DMS 273 treated with DMSO at 0.1 percent for 48 hours (cell line): ENCODE measurements at places on chromosomes 5 and 9.

DNA sequence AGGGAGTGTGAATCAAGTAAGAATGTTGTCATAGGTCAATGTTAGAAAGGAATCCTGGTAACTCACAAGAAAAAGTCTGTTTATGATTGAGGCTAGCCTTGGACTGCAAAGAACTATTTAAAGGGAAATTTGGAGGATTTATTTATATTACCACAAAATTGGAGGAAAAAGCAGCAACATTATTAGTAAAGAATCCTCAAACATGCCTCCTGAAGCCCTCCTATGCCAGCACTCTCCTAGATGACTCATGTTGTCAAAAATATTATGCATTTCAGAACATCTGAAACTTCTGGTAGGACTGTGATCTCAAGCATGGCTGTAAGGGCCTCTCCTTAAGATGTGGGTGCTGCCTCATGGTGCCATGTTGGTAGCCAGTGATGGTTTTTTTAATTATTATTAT lies 628.5 kb downstream of the CHSY3 start:
- no peak for DNase-seq

DNA sequence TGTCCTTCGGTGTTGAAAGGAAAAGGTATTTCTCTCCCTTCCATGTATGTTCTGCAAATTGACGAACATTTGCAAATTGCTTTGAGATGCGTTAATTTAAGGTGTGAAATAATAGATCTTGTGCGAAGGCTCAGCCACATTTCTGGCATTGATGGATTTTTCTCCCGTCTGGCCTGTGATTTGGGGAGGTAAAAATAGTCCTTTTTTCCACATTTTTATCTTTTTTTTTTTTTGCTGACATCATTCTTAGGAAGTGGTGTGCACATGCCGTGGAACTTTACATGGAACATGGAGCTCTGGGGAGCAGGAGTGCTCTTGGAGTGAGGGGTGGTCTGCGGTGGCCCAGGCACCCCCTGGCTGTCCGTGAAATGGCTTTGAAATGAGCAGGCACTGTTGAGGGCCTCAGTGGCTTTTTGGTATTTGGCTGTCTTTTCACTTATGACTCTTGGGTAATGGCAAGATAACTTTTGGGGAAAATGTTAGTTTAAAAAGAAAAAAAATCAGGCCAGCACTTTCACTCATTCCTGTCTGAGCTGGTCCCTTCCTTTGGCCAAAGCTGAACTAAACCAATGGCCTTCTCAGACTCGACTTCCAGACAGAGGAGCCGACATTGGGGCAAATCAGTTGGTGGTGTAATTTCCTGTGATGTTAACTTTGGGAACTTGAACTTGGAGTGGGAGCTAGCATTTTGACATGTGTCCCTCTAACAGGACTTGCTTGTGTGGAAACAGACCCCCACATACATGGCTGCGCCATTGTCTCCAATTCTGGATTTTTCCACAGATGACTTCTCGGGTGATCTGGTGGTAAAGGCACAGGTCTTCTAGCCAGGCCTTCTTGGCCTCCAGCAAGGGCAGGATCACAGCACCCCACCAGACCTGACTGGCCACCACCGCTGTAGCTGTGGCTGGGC lies 4.2 kb downstream of the NEK6 start:
- DNase-seq = no peak

DNA sequence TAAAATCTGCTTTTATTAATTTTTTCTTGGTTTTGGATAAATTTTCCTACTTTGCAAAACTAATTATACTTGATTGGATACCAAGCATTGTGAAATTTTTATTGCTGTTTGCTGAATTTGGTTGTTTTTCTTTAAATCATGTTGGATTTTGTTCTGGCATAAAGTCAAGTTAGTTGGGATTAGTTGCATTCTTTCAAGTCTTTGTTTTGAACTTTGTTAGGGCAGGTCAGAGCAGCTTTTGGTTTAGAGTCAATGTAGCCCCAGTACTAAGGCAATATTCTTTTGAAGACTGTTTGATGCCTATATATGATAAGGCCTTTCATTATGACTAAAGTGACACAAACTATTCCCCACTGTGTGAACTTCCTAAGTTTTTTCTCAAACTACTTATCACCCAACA lies 531.1 kb downstream of the RASEF start:
- DNase-seq = no peak

DNA sequence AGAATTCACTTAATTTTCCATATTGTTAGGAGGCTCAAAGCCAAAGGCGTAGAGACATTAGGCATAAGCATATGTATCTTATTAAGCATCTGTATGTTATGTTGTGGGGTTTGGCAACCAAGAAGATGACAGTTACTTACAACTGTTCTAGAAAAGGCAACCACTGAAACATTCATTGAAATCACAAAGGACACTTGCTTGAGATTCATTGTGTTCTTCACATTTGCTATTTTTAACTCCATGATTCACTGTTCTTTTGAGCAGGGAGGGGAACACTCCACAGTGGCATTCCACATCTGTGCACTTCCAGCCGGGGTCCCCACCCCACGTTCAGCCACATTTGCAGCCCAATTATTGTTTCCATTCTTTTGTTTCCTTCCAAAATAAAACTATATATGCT lies 107.1 kb downstream of the PALM2AKAP2 start:
- no peak for DNase-seq

GRCh38 chr9:135290086-135290485 lies 189.5 kb upstream of the PPP1R26 start:
- no peak for DNase-seq

DNA sequence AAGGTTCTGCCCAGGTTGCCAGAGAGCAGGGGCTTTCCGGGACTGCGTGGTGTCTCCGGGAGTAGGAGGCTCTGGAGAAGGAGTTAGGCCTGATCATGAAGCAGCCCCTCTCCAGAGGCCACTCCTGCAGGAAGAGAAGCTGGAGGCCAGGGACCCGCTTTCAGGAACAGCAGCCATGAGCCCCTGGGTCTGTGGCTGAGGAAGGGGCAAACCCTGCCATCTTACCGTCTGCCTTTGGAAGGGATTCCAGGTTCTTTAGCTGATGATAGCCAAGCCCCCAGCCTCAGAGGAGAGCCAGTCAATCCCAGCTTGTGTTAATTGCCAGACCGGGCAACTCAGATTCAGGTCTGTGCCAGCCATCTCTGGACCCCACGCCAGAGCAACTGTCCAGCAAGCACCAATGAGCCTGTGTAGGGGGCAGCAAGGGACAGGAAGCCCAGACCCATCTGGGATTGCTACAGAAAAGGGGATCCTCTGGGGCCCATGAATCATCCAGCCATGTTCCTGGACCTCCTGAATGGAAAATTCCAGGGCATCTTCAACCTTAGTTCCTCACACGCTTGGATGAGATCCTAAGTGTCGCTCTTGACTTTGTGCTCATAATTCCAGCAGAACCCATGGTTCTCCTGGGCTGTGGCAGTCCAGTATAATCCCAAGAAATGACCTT lies 42.7 kb upstream of the MVB12B start:
- DNase-seq = no peak

GRCh38 chr9:72360324-72360723 lies 4.7 kb downstream of the ZFAND5 start:
- DNase-seq = no peak

GRCh38 chr5:31886206-31886605 lies 247.3 kb downstream of the PDZD2 start:
- no peak for DNase-seq

- no peak for DNase-seq
Observed at GRCh38 chr5:96885518-96886338, 9.4 kb downstream of the ERAP2 start.
